ENCODE measurements at places on chromosomes 3 and 15. TPM values are rescaled to one million over a fixed set of nuclear protein-coding genes. Genes with fewer than 3 reads are reported as not detected.

- no peak for DNase-seq
These were observed 71.2 kb downstream of the FAM43A start for GRCh38 chr3:194756791-194757325.

The REC114 gene
- not detected for total RNA-seq

GRCh38 chr3:31114929-31115283, 220.4 kb upstream of the GADL1 start:
- DNase-seq: no peak

DNA sequence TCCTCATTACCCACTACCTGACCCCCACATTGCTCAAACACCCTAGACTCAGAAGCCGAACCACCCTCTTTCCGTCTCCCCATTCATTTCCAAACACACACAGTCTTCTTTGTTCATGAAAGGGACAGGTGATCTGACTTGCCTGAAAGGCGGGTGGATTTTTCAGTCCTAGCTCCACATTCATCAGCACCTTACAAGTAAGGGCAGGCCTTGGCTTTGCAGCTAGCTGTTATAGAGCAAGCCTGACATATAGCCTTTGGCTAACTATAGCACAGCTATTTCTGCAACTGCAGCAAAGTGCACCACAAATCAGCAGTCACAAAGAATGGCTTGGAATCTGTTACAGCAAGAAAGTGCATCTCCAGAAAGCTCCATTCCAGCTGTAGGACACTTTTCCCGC, 139.8 kb downstream of the XXYLT1 start:
- no peak for DNase-seq

GRCh38 chr3:30162579-30162978, 443.8 kb upstream of the TGFBR2 start:
- DNase-seq: no peak

The MTHFS gene
- 35.7 TPM for total RNA-seq
